Thoracic aorta (tissue), 2 donors: ENCODE measurements at places on chromosomes 12 and 14.

DNA sequence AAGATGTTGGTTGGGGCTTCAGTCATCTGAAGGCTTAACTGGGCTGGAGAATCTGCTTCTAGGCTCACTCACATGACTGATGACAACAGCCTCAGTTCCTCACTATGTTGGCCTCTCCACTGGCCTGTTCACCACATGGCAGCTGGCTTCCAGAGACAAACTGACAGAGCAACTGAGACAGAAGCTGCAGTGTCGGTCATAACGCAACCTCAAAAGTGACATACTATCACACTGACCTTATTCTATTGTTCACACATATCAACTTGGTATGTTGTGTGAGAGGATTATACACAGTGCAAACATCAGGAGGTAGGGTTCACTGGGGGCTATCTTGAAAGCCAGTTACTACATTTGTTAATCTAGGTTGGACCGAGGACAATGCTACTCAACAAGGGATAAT lies 92.9 kb downstream of the PAWR start:
- no peak for DNase-seq

- DNase-seq: no peak
Measured at GRCh38 chr12:75863533-75863932, 168.0 kb downstream of the PHLDA1 start.

- DNase-seq: no peak
Measured at GRCh38 chr14:95137804-95138167, 19.5 kb downstream of the DICER1 start.

GRCh38 chr12:27123642-27124041 lies 41.3 kb upstream of the C12orf71 start:
- no peak for DNase-seq

DNA sequence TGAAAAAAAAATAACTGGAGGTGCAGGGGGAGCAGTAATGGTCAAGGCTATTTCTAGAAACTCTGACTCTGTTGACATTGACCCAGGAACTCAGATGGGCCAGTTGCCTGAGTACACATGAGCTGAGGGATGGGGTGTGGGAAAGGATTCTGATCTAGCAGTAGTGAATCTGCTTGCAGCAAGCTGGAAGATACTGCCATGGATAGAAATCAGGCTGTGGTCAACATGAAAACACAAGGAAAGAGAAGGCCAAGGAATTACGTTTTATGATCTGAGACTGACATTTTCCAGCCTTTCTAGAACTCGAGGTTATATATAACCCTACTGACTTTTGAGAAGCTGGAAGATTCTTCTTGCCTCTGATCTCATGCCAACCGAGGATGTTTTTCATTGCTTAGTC lies 90.0 kb downstream of the ANO6 start:
- DNase-seq: no peak

GRCh38 chr14:61961369-61961768 lies 199.1 kb downstream of the SNAPC1 start:
- DNase-seq: no peak

DNA sequence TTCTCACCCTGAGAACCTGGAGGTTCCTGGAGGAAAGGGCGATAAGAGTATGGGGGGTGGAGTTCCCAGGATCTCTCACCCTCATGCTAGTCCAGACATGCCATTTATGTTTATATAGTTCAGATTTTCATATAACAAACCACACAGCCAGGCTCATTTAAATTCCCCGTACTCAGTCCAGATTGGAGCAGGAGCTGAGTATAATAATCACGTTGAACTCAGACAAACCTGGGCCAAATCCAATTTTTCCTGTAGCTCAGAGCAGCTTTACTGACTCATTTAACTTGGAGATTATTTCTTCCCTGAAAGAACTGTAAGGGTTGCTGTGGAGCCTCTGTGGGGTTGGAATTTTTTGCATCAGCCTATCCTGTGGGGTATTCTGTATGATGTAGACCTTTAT lies 660.8 kb downstream of the TMEM121 start:
- DNase-seq: no peak

DNA sequence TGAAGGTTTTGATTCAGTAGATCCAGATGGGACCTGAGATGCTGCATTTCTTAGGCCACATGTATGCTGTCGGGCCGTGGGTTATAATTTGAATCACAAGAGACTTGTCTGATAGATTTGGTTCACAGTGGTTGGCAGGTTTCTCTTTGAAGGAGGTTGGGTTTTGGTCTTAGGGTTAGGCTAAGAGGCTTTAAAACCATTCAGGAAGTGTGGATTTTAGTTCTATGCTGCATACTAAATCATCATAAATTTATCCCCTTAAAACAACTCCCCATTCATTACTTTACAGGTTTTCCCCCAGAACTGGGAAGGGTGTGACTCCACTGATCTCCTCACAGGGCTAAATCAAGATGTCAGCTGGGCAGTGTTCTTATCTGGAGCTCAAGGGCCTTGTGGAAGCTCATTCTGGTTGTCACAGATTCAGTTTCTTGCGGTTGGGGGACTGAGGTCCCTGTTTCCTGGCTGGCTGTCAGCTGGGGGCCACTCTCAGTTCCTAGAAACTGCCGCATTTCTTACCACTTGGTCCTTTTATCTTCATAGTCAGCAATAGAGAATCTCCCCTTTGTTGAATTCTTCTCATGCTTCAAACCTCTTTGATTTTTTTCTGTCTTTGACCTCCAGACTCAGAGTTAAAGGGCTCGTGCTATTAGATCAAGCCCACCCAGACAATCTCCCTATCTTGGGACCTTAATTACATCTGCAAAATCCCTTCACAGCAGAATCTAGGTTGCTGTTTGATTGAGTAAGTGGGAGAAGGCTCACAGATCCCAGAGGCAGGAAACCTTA lies 20.6 kb upstream of the PCNX1 start:
- DNase-seq: no peak
